H1 (cell line): ENCODE measurements at places on chromosomes 2 and 18.

- H3K27me3 ChIP-seq: no peaks in the 10 kb centered on the region
- H3K4me1 ChIP-seq: peaks cover 11% of the 10 kb centered on the region
- no peaks in the 10 kb centered on the region for H3K36me3 ChIP-seq
- H3K27ac ChIP-seq: no peak overlapping the region; the same call in 1 of the 2 replicates
- DNase-seq: no peak
- H3K4me3 ChIP-seq: no peak overlapping the region
Observed at GRCh38 chr18:58216071-58216481, 172.1 kb downstream of the NEDD4L start.

DNA sequence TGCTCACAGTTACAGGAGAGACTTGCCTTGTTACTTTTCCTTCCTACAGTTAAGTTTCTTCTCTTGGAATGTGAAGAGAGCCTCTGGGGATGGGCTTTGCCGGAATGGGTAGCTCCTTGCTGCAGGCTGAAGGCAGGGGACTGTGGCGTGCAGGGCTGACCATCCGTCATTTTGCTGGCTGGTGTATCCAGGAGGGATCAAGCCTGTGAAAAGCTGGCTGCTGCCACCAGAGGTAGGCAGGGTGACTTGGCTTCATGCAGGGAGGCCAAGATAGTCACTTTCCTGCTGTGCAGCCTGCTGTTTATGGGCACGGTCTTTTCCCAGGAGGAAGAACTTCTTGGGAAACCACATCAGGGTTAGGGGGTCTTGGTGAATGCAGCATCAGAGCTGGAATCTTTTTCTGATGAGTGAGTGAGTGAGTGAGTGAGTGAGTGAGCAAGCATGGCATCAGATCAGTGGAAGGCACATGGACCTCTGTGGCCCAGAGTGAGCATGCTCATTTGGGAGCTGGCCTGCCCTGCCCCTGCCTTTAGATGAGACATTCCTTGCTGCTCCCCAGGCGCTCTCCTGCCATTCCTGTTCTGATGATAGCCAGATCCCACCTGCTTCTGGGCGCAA is 33.0 kb downstream of the FHOD3 start:
- no peak overlapping the region for H3K27ac ChIP-seq
- no peak overlapping the region for H3K4me3 ChIP-seq
- peaks cover 11% of the 10 kb centered on the region for H3K4me1 ChIP-seq
- no peaks in the 10 kb centered on the region for H3K27me3 ChIP-seq
- H3K36me3 ChIP-seq: no peaks in the 10 kb centered on the region

- H3K27ac ChIP-seq: no peak overlapping the region
- H3K4me1 ChIP-seq: no peaks in the 10 kb centered on the region
- no peaks in the 10 kb centered on the region for H3K27me3 ChIP-seq
- H3K36me3 ChIP-seq: no peaks in the 10 kb centered on the region
- H3K4me3 ChIP-seq: no peak overlapping the region
- no peak for DNase-seq
Observed at GRCh38 chr2:9830685-9831410, 12.4 kb upstream of the TAF1B start.

DNA sequence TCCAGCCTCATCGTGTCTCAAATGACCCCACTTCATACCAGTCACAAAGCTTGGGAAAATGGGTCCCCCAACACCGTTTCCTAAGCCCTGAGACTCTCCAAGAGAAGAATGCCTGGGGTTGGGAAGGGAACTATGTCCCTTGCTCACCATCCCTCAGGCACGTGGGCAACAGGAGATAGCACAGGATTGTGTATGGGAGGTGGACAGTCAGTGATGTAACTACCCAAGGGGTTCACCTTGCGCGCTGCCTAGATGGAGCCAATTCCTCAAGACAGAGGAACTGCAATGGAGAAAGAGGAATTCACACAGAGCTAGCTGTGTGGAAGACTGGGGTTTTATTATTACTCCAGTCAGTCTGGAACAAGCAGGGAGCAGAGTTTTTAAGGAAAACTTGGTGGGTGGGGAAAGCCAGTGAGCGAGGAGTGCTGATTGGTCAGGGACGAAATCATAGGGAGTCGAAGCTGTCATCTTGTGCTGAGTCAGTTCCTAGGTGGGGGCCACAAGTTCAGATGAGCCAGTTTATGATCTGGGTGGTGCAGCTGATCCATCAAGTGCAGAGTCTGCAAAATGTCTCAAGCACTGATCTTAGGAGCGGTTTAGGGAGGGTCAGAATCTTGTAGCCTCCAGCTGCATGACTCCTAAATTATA is 13.8 kb upstream of the CXCR1 start:
- no peak overlapping the region for H3K4me3 ChIP-seq
- no peaks in the 10 kb centered on the region for H3K36me3 ChIP-seq
- H3K4me1 ChIP-seq: no peaks in the 10 kb centered on the region

DNA sequence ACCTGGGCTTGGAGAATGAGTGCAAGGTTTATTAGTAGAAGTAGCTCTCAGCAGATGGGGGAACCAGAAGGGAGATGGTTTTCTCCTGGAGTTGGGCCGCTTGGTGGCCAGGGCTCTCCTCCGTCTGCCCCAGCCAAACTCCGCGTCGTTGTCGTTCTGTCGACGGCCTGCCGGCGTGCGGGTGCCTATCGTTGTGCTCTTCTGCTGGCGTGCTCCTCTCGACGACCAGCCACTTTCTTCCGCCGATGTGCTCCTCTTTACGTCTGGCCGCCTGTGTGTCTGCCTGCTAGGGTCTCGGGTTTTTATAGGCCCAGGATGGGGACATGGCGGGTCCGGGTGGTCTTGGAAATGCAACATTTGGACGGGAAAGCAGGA is 119.1 kb downstream of the BMPR2 start:
- no peak for DNase-seq
- H3K4me1 ChIP-seq: peaks cover 2% of the 10 kb centered on the region; the same call in 1 of the 2 replicates
- H3K4me3 ChIP-seq: no peak overlapping the region
- H3K27me3 ChIP-seq: no peaks in the 10 kb centered on the region
- no peaks in the 10 kb centered on the region for H3K36me3 ChIP-seq
- no peak overlapping the region for H3K27ac ChIP-seq

DNA sequence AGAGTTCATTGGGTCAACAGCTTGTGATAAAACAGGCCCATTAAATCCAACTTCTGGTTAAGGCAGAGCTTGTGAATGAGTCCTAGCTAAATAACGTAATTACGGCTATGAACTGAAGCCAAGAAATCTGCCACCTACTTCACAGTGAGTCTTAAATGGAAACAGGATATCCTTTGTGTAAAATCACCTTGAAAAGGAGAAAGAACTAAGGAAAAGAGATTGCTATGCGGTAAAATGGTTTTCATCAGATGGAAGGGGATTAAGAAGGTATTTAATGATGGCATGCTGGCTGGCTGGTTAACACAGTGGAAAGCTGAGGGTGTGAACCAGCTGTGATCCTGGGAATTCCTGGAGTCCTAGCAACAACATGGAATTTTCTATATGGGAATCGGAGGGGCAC is 156.6 kb downstream of the DOK6 start:
- H3K36me3 ChIP-seq: no peaks in the 10 kb centered on the region
- no peaks in the 10 kb centered on the region for H3K27me3 ChIP-seq
- no peak for DNase-seq

GRCh38 chr2:172826522-172826921 is 90.9 kb downstream of the RAPGEF4 start:
- H3K27me3 ChIP-seq: no peaks in the 10 kb centered on the region
- H3K4me3 ChIP-seq: no peak overlapping the region
- no peak overlapping the region for H3K27ac ChIP-seq
- no peak for DNase-seq
- no peaks in the 10 kb centered on the region for H3K4me1 ChIP-seq

DNA sequence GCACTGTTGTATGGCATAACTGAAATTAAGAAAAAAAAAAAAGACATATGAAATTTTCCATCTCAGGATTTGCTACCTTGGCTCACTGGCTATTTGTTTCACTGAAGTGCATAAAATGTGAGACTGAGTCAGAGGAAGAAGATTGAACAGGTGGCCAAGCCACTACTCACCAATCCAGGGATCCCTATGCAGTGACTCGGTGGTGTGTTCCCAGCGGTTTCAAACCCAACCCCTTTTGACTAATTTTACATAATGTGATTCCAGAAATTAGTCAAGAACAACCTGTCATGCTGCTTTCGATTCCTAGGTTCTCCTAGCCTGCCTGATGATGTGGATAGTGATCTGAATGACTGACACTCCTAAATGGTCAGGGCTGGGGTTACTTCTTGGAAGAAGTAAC is 77.3 kb downstream of the KLHL14 start:
- H3K27me3 ChIP-seq: no peaks in the 10 kb centered on the region
- H3K4me1 ChIP-seq: 0 out of 2 replicates have a peak, but pooled peaks cover 4% of the 10 kb centered on the region
- no peak overlapping the region for H3K27ac ChIP-seq
- H3K36me3 ChIP-seq: no peaks in the 10 kb centered on the region
- no peak overlapping the region for H3K4me3 ChIP-seq
- no peak for DNase-seq

DNA sequence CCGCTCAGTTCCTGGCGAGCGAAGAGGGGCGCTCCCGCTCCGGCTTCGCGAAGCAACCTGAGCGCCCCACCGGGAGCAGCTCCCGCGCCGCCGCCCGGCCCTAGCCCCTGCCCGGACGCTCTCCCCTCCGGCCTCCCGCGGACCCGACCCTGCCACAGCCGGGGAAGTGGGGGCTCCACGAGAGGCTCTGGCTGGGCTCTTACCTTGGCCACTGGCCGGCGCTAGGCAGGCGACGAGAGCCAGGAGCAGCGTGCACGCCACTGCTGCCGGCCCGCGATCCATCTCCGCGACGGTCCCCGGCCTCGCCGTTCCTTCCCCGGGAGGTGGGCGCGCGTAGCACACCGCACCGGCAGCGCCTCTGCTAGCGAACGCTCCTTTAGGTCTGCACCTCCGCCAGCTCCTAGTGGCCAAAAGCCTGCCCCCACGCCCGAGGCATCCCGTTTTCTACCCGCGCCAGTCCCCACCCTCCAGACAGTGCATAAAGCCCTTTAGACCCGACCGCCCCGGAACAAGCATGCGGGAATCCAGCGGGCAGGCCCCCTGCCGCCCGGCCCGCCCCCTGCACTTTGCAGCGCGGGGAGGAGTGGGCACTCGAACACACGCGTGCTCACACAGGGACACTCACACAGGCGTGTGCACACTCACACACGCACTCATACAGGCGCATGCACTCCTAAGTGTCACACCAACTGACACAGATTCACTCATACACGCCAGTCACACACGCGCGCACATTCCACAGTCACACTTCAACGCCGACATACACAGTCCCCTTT is at the start of gene LRP2:
Gene LRP2 (minus strand): TSS at position 417 of the 776 bp plus-strand sequence. CDS start 135 bp downstream, at position 282.
- H3K27me3 ChIP-seq: peaks cover 34% of the 10 kb centered on the region
- no peaks in the 10 kb centered on the region for H3K36me3 ChIP-seq
- no peak within 1 kb of the TSS for H3K27ac ChIP-seq

- no peaks in the 10 kb centered on the region for H3K36me3 ChIP-seq
- H3K27ac ChIP-seq: no peak overlapping the region
- DNase-seq: no peak
- H3K27me3 ChIP-seq: no peaks in the 10 kb centered on the region
Observed at GRCh38 chr2:142875010-142875409, 2.5 kb upstream of the KYNU start.

GRCh38 chr18:941331-941730 is 36.7 kb downstream of the ADCYAP1 start:
- no peaks in the 10 kb centered on the region for H3K27me3 ChIP-seq
- no peaks in the 10 kb centered on the region for H3K4me1 ChIP-seq
- H3K4me3 ChIP-seq: no peak overlapping the region

- no peak overlapping the region for H3K4me3 ChIP-seq
- peaks cover 4% of the 10 kb centered on the region; the same call in 1 of the 2 replicates for H3K4me1 ChIP-seq
- DNase-seq: no peak
- no peaks in the 10 kb centered on the region for H3K27me3 ChIP-seq
Observed at GRCh38 chr2:128447538-128447995, 128.9 kb upstream of the HS6ST1 start.

GRCh38 chr2:178529194-178529593 is 48.9 kb downstream of the PLEKHA3 start:
- peaks cover 21% of the 10 kb centered on the region for H3K36me3 ChIP-seq
- H3K4me3 ChIP-seq: no peak overlapping the region
- no peak for DNase-seq
- no peaks in the 10 kb centered on the region for H3K27me3 ChIP-seq

- H3K4me1 ChIP-seq: peaks cover 4% of the 10 kb centered on the region
- H3K4me3 ChIP-seq: no peak overlapping the region
- H3K36me3 ChIP-seq: no peaks in the 10 kb centered on the region
- no peaks in the 10 kb centered on the region for H3K27me3 ChIP-seq
- no peak overlapping the region for H3K27ac ChIP-seq
- DNase-seq: no peak
Observed at GRCh38 chr2:106183101-106183696, 10.9 kb downstream of the UXS1 start.

- no peak overlapping the region for H3K4me3 ChIP-seq
- DNase-seq: no peak
- peaks cover 4% of the 10 kb centered on the region; the same call in 1 of the 2 replicates for H3K36me3 ChIP-seq
- no peaks in the 10 kb centered on the region for H3K4me1 ChIP-seq
Observed at GRCh38 chr2:208311954-208312353, 45.9 kb downstream of the PIKFYVE start.

GRCh38 chr2:15616429-15616828 is 24.8 kb downstream of the DDX1 start:
- no peak for DNase-seq
- no peak overlapping the region for H3K4me3 ChIP-seq
- no peaks in the 10 kb centered on the region for H3K27me3 ChIP-seq
- no peaks in the 10 kb centered on the region for H3K4me1 ChIP-seq

DNA sequence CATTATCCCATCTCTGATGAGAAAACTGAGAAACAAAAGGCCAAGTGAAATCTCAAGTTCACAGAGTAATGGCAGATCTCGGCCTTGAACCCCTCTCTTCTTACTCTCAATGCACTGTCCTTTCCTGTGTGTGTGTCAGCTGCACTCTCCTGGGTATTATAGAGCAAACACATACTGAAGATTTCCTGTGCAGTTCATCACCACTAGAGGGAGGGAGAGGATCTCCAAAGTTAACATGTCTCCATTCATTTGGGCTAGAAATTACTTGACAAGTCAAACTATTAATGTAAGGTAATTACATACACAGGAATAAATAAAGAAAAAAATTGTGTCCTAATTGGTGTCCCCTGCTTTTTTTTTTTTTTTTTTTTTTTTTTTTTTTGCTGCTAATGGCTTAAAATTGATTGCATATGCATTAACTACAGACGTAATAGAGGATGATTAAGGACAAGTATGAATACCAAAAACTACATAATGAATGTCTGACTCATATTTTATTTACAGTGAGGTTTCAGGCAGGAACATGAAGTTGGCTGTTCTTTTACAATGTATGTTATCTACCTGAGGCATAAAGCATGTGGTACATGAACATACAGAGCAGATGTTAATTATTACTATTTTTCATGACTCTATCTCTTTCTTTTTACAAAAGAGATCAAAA is 269.2 kb downstream of the NYAP2 start:
- no peaks in the 10 kb centered on the region for H3K36me3 ChIP-seq
- no peaks in the 10 kb centered on the region for H3K27me3 ChIP-seq
- no peak overlapping the region for H3K4me3 ChIP-seq
- H3K27ac ChIP-seq: no peak overlapping the region

GRCh38 chr2:71713581-71714580 is 260.5 kb downstream of the DYSF start:
- no peak overlapping the region for H3K4me3 ChIP-seq
- H3K36me3 ChIP-seq: no peaks in the 10 kb centered on the region
- no peaks in the 10 kb centered on the region for H3K4me1 ChIP-seq
- no peak for DNase-seq
- no peak overlapping the region for H3K27ac ChIP-seq
